ENCODE measurements at places on chromosomes 3 and 15.

GRCh38 chr3:96803870-96804269 lies 10.5 kb upstream of the EPHA6 start:
- DNase-seq: no peak

GRCh38 chr3:42664438-42664803 lies 10.9 kb downstream of the ZBTB47 start:
- DNase-seq: no peak

GRCh38 chr15:96495386-96495785 lies 164.9 kb downstream of the NR2F2 start:
- DNase-seq: no peak

DNA sequence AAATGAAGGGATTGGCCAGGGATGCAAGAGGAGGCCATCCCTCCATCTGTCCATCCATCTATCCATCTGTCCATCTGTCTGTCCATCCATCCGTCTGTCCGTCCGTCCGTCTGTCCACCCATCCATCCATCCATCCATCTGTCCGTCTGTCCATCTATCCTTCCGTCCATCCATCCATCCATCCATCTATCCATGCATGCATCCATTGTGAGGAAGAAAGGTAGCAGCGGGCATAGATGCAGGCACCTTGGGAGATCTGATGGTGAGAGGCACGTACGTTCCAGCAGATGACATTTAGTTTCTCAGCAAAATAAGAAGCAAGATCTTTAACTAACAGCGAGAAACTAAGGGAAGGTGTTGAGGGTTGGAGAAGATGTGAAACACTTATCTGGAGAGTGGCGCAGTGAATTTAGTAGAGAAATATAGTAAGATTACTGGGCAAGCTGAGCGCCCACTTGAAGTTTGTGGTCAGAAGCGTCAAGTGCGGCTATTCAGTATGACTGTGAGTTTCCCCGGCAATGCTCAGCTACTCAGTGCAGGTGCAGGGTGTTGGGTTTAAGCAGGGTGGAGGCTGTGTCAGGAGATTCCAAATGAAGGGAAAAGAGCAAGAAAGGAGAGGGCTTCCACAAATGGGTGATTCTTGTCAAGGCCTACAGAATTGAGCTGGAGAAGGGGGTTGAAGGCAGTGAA lies 22.4 kb upstream of the SRP14 start:
- no peak for DNase-seq

DNA sequence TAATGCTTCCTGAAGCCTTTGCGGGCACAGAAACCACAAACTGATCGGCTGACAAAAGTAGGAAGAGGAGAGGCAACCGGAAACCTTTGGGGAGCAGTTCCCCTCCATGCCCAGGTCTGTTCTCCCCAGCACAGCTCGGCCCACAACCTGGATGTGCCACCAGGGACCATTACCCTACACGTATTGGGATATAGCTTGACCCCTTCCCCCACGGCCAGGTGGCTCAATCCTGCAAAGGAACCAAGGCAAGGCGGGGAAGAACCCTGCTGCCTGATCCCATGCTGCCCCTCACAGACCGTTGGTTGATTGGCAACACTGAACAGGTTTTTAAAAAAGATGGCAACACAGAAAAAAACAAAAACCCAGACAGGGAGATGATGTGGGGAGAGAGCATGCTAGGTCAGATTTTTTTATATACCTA lies 19.7 kb upstream of the TCAIM start:
- DNase-seq: no peak

GRCh38 chr3:127065561-127066290 lies 82.8 kb downstream of the PLXNA1 start:
- DNase-seq: no peak

- DNase-seq: no peak
Observed at GRCh38 chr3:14453876-14454638, 51.7 kb downstream of the SLC6A6 start.

- DNase-seq: no peak
Observed at GRCh38 chr15:88571153-88571851, 24.8 kb upstream of the DET1 start.

DNA sequence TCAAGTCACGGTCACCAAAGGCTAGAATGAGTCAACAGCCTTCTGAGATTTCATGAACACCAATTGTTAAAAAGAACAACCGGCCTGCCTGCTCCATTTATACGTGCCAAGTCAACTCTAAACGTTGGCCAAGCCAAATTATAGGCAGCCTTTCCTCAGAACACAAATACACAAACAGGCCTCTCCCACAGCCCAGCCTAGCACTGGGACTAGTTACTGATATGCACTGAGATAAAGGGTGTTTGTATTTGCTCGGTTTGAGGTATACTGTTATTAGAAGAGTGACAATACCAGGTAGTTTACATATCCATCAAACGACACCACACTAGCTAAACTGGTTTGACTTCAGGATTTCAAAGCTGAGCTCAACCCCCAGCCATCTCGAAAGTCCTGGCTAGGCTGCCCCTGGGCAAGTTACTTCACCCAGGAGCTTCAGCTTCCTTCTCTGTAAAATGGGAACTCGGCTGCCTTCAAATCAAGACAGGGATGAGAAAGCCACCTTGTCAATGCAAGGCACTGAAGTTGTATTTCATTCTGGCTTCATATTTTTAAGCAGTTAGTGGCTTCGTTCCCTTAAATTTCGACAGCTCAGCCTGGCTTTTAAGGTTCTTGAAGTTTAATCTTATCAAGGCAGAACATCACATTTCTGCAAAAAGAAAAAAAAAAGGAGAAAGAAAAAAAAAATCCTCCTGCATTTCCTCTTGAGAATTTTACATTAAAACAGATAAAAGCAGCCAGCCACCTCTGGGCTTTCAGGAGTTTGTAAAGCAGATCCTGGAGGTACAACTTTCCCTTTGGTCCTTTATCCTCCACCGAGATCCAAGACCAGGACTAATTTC lies 4.0 kb downstream of the TLE3 start:
- DNase-seq: peak; percentile 51

DNA sequence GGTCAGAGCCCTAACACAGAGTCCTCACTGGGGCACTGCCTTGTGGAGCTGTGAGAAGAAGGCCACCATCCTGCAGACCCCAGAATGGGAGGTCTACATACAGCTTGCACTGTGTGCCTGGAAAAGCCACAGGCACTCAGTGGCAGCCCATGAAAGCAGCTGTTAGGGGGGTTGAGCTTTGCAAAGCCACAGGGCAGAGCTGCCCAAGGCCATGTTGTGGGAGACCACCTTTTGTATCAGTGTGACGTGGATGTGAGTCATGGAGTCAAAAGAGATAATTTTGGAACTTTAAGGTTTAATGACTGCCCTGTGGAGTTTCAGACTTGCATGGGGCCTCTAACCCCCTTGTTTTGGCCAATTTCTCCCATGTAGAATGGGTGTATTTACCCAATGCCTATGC lies 52.9 kb upstream of the TPRG1 start:
- no peak for DNase-seq

GRCh38 chr15:97745481-97746071 lies 214.9 kb upstream of the ARRDC4 start:
- DNase-seq: peak; percentile 16

- DNase-seq: peak; percentile 18
Observed at GRCh38 chr15:73284090-73284716, 84.6 kb downstream of the HCN4 start.

- no peak for DNase-seq
Observed at GRCh38 chr3:160475884-160476283, 26.3 kb upstream of the TRIM59 start.

DNA sequence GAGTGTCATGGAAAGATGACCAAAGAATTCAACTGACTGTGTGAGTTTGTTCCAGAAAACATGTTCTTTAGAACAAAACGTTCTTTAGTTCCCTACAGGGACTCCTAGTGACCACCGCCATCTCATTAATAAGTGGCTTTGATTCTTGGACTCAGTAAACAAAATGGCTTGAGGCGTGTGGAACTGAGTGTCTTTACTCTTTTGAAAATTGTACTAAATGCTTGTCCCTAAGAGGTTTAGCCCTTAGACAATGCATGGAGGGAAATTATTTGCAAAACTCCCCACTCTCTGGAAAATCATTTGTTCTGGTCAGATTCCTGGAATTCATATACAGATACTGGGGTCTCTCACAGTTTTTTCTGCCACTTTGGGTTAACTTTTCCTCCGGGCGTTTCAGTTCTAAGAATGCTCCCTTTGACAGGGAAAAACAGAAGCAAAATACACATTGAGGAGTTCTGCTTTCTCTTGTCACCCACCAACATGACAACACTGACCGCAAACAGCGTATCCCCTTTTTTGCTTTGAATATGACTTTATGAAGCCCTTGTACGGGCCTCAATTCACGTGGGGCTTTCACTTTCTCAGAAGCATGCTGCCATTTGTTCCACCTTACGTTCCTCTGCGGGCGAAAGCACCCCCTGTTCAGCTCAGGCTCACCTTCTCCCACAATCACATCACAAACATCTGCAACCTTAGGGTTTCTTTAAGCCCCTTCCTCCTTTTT lies 15.3 kb upstream of the NRROS start:
- peak; percentile 43 for DNase-seq

- no peak for DNase-seq
Observed at GRCh38 chr15:25711691-25712090, 151.4 kb downstream of the ATP10A start.
